ENCODE measurements at places on chromosomes 12 and 14.

DNA sequence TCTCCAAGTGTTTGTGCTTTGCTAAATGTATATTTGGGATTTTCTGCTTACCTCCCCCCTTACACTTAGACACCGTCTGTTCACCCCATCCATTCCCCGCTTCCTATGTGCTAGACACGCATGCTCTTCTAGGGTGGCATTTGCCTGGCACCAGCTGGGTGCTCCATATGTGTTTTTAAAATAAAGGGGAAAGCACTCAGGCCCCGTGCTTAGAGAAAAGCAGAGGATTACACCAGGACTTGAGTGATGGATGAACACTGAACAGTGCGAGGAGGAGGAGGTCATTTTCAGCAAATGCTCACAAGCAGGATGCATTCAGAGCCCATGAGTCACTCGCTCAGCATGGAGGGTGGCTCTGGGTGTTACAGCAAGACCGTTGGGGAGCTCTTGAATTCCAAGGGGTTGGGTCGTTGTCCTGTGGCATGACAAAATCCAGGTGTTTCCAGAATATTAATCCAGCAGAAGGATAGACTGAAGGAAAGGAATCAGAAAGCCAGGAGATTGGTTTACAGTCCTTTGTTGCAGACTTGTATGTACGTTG, 2.9 kb upstream of the BDKRB1 start:
- DNase-seq, result no peak

- no peak for DNase-seq
Measured at GRCh38 chr12:95380997-95381786, 92.8 kb upstream of the METAP2 start.

GRCh38 chr14:28773861-28774691, 7.5 kb downstream of the FOXG1 start:
- no peak for DNase-seq

GRCh38 chr12:28497889-28498411, 307.7 kb downstream of the CCDC91 start:
- DNase-seq, result no peak

GRCh38 chr12:91986084-91986483, 159.6 kb downstream of the BTG1 start:
- no peak for DNase-seq

DNA sequence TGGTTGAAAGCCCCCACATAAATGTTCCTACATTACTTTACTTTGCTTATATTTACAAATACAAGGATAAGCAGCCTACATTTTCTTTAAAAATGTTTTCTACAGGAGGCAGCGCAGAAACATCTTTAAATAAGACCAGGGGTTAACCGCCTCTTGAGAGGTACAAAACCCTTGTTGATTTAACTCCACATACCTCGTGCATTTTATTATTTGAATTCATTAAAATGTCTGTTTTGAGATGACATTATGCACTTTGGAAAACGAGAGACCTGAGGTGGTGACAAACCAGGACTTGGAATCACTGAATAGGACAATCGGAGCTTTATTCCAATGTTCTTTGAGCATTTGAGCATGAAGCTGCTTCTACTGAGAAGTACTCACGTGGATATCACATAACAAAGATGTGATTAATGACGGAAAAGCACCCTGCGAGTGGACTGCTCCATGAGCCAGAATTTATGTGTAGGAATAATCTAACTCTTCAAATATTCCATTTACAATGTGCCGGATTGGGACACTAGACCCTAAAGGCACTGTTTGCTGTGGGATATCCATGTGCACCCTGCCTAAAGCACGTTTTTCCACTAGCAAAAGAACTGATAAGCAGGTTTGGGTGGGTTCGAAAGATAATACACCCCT, 746 bp upstream of the DUSP16 start:
- DNase-seq, result no peak

GRCh38 chr12:79098530-79098929, 234.0 kb downstream of the SYT1 start:
- no peak for DNase-seq

DNA sequence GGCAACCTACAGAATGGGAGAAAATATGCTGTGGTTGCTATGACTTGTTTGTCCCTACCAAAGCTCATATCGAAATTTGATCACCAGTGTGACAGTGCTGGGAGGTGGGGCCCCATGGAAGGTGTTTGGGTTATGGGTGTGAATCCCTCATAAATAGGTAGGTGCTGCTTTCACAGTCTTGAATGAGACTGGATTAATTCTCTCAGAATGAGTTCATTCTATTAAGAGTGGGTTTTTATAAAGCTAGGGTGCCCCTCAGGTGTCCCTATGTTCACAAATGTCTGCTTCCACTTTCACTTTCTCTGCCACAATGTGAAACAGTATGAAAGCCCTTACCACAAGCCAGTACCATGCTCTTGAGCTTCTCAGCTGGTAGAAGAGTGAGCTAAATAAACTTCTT, 133.5 kb downstream of the CPNE8 start:
- DNase-seq, result no peak

DNA sequence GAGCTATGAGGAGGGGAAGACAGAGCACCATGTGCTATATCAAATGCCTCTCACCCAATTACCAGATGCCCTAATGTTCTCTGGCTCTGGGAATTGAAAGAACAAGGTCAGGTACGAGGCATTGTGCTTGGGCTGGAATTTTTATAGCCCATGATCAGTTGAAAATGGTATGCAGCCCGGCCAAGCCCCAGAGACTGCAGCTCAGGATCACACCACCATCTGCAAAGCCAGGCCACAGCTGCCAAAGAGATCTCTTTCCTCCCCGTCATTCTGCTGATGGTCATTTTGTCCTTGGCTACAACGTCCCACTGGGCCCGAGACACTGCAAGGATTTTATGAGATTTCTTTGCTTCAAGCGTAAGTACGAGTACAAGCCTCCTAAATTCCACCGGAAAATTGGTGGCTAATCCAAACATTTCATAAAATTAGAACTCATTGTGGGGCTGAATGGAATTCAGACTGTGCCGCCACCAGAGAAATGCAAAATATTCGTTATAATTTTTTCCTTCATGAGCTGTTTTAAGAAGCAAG, 15.1 kb downstream of the NUAK1 start:
- no peak for DNase-seq
